ENCODE measurements at places on chromosomes 1 and 21. TPM values are rescaled to one million over a fixed set of nuclear protein-coding genes. Genes with fewer than 3 reads are reported as not detected.

Gene RPE65
- not detected for total RNA-seq

Gene B3GALT5
- total RNA-seq = not detected

Gene SLFNL1
- total RNA-seq = 0.07 TPM

Gene C1orf232
- total RNA-seq = not detected
